Activated CD8-positive, alpha-beta T cell treated with anti-CD3 and anti-CD28 coated beads for 36 hours (primary cell): ENCODE measurements at places on chromosomes 7 and 10. TPM values are rescaled to one million over a fixed set of nuclear protein-coding genes. Genes with fewer than 3 reads are reported as not detected.
A peak's percentile ranks its signal among the peaks of the same experiment; 100 is the strongest.

DNA sequence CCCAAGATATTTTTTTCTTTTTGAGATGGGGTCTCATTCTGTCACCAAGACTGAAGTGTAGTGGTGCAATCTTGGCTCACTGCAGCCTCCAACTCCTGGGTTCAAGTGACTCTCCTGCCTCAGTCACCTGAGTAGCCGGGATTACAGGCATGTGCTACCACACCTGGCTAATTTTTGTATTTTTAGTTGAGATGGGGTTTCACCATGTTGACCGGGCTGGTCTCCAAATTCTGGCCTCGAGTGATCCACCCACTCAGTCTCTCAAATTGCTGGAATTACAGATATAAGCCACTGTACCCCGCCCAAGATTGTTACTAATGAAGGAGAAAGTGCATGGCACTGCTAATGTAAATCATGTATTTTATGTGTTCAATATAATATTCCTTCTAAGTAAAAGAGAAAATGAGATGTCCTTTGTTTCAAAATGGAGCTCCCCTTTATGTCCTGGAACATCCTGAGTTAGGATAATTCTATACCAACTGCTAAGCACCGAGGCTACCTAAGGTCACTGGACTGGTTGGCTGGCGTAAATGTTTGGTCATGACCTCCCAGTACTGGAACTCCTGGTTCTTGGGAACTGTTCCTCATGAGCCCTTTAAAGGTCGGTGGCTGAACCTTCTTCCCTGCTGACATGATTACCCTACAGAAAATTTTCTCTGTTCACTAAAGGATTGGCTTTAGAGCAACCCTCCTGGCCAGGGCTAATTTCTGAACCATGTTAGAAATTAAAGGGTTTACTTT is 59.9 kb downstream of the SLC16A9 start:
- no peak overlapping the region for H3K4me3 ChIP-seq
- H3K27me3 ChIP-seq = no peaks in the 10 kb centered on the region
- H3K36me3 ChIP-seq = no peaks in the 10 kb centered on the region
- peaks cover 10% of the 10 kb centered on the region for H3K4me1 ChIP-seq
- no peak for DNase-seq
- no peak overlapping the region for H3K27ac ChIP-seq

GRCh38 chr7:28114056-28114455 is 66.5 kb downstream of the JAZF1 start:
- H3K4me3 ChIP-seq = no peak overlapping the region
- H3K27me3 ChIP-seq = no peaks in the 10 kb centered on the region
- H3K4me1 ChIP-seq = peaks cover under 1% of the 10 kb centered on the region

- H3K4me3 ChIP-seq = no peak overlapping the region
- no peaks in the 10 kb centered on the region for H3K36me3 ChIP-seq
- H3K4me1 ChIP-seq = peaks cover 12% of the 10 kb centered on the region
- peak overlapping the region; percentile 83 for H3K27ac ChIP-seq
- DNase-seq = peak; percentile 80
These were observed 13.1 kb upstream of the ZMIZ2 start for GRCh38 chr7:44735403-44736165.

- H3K4me3 ChIP-seq = no peak overlapping the region
- DNase-seq = no peak
- no peaks in the 10 kb centered on the region for H3K36me3 ChIP-seq
- no peaks in the 10 kb centered on the region for H3K4me1 ChIP-seq
These were observed 114.0 kb upstream of the INSYN2A start for GRCh38 chr10:127310430-127310829.

- peaks cover 6% of the 10 kb centered on the region for H3K27me3 ChIP-seq
- H3K27ac ChIP-seq = no peak overlapping the region
- no peak for DNase-seq
- peaks cover 7% of the 10 kb centered on the region for H3K4me1 ChIP-seq
These were observed 615.1 kb downstream of the SDK1 start for GRCh38 chr7:3916146-3916545.

Gene SPAM1
- not detected for total RNA-seq

Gene NAMPT
- 812 TPM for total RNA-seq

Gene RET
- total RNA-seq = 0.13 TPM

Gene BMPER
- total RNA-seq = not detected

Gene MDFIC
- 53.5 TPM for total RNA-seq

Gene NPY4R
- total RNA-seq = not detected
